ENCODE measurements at places on chromosomes 2 and 18.

GRCh38 chr2:9547262-9547991 lies 8.2 kb downstream of the ADAM17 start:
- peak; percentile 79 for DNase-seq

GRCh38 chr2:32838949-32839348 lies 107.8 kb upstream of the LTBP1 start:
- DNase-seq = no peak

DNA sequence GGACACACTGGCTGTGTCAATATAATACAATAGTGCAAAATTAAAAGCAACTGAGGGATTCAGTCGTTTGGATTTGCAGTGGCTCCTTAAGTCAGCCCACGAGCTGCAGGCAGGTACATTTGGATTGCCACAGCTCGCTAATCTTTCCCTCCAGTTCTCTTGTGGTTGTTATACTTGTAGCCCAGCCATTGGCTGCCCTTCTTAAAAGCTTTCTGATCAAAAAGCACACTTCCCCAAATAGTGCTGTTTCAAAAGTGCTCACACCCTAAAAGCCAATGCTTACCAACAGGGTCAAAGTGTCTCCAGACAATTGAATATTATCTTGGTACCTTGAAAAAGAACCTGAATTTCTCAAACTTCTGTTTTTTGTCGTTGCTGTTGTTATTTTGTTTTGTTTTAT lies 404.7 kb upstream of the FAM98A start:
- DNase-seq = no peak

DNA sequence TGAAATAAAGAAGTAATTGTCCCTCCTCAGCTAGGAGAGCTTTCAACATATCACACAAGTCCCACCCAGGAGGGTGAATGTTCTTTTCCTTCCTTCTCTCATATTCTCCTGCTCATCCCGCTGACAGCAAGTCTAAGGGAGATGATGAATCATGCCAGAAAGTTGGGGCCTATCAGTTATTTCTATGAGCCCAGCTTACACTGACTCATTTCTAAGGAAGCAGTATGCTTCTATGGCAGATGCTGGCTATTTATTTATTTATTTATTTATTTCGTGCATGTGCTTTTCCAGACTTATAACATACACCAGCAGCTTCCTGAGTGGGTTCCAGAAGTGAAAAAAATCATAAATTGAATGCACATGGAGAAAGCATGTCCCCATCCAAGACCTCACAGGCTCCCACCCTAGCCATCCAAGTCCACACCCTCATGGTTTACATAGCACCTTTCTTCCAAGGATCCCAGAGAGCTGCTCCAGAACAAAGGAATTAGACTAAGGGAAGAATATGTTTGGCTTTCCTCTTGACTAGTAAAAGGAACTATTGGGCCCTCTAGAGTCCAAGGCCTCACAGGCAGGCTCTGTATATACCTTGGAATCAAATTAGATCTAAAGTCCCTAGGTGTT lies 1074.2 kb upstream of the ZEB2 start:
- DNase-seq = peak; percentile 55

GRCh38 chr18:76273956-76274355 lies 221.1 kb downstream of the ZNF516 start:
- DNase-seq = no peak

- no peak for DNase-seq
These were observed 32.9 kb downstream of the ARHGEF4 start for GRCh38 chr2:130869441-130870160.

GRCh38 chr2:200005675-200006074 lies 50.3 kb downstream of the MAIP1 start:
- no peak for DNase-seq

DNA sequence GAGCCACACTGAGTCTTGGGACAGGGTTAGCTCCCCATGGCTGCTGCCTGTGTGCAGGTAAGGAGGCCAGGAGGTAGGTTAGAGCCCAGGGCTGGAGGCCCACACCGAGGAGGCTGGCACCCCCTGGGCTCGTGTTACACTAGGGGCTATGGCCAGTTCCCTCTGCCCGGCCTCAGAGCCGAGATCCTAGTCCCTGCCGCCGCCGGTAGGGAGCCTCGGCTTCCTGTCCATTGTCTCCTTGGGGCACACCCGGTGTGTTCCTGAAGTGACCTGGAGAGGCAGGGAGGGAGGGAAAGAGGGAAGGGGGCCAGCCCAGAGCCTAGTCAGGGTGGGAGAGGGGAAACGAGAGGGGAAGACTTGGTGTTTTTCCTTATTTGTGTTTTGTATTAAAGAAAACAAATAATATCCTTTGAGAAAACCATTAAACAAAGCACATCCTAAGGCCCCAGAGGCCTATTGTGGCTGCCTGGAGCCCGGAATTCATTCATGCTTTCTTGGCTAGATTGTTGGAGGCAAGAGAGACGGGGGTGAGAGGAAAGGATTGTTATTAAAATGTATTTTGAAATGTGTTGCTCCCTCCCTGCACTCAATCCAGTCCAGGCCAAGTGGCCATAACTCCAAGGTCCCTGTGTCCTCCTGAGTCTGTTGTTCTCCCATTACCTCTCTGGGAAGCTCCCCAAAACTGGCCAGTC lies 170.7 kb downstream of the CTIF start:
- DNase-seq = no peak

- DNase-seq = no peak
These were observed 324.1 kb downstream of the DLGAP1 start for GRCh38 chr18:4130734-4131719.
